Chondrocyte (in vitro differentiated cells): ENCODE measurements at places on chromosomes 7 and 10.

- DNase-seq = no peak
Observed at GRCh38 chr10:58164517-58164916, 103.2 kb downstream of the IPMK start.

- no peak for DNase-seq
Observed at GRCh38 chr7:22718911-22719420, 8.0 kb upstream of the IL6 start.

- no peak for DNase-seq
Observed at GRCh38 chr7:84913731-84914130, 273.1 kb downstream of the SEMA3D start.

DNA sequence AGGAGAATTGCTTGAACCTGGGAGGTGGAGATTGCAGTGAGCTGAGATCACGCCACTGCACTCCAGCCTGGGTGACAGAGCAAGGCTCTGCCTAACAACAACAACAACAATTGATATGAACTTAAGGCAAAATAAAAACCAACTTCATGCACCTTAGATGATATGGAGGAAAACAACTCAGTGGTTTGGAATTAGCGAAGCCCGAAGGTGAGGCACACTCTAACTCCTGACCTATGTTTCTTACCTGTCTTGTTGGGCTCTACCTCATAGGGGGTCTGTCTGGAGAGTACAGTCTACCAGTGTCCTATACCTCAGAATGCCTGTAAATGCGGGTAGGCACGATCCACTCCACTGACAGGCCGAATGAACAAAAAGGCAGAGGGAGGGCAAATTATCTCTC, 24.3 kb upstream of the COBL start:
- DNase-seq = no peak

GRCh38 chr10:22322641-22323160, 1.8 kb downstream of the BMI1 start:
- DNase-seq = no peak
